DMS79 (cell line): ENCODE measurements at places on chromosomes 3 and 15.
A peak's percentile ranks its signal among the peaks of the same experiment; 100 is the strongest.

DNA sequence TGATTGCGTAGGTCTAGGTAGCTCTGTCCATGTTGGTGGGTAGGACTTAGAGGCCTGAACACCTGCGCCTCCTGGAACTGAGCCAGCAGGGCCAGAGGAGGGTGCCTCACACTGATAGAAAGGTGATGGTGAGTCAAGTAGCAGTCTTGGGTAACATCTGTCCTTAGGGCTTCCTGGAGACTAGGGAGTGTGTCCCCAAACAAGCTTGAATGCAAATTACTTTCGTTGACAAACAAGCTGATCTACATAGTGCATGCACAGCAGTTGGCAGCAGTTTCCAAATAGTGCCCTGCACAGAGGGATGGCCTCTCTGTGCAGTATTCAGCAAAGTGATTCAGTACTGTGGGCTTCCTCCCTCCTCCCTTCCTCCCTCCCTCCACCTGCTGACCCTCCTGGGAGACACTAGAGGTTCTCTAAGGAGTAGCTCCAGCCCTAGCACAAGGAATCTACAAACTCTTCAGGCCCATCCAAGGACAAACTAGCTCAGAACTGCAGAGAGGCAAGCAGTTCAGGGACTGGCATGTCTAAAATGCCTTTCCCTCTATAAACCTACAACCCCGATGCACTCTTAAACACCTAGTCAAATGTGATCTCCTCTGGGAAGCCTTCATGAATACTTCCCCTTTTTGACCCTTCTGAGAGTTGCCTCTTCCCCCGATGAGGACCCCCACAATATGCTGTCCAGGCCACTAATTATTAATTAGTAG lies 61.0 kb downstream of the TLE3 start:
- peak; percentile 51 for DNase-seq

DNA sequence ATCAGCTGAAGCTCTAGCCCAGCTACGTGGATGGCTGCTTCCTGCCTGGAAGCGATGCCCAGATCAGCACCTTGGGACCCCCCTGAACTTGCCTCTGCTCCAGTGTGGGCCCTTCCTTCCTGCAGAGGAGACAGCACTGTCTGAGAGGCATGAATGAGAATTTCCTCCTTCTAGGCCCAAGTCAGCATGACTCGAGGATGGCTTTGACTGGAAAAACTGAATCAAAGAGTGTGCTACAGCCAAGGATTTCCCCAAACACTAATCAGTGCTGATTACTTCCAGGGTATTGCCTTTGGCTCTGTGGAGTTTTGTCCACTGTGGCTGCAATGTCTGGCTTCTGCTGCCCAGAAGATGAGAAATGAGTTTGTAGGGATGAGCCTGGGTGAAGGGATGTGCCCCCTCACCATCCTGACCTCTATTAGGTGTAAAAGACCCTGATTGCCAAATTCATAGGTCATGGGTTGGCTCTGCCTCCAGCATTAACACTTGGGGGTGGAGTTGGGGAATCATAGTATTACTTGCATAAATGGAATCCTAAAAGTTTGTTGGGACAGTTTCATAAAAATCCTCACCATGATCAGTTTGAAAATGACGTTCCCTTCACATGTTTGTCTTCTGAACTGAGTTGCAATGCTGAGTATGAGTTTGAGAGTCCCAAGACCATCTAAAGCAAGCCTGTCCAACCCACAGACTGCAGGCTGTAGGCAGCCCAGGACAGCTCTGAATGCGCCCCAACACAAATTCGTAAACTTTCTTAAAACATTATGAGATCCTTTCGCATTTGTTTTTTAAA lies 36.7 kb downstream of the FLNB start:
- DNase-seq, result no peak

GRCh38 chr3:44265815-44266214 lies 24.1 kb downstream of the TOPAZ1 start:
- DNase-seq, result no peak

GRCh38 chr3:148106062-148106461 lies 591.6 kb upstream of the AGTR1 start:
- no peak for DNase-seq

DNA sequence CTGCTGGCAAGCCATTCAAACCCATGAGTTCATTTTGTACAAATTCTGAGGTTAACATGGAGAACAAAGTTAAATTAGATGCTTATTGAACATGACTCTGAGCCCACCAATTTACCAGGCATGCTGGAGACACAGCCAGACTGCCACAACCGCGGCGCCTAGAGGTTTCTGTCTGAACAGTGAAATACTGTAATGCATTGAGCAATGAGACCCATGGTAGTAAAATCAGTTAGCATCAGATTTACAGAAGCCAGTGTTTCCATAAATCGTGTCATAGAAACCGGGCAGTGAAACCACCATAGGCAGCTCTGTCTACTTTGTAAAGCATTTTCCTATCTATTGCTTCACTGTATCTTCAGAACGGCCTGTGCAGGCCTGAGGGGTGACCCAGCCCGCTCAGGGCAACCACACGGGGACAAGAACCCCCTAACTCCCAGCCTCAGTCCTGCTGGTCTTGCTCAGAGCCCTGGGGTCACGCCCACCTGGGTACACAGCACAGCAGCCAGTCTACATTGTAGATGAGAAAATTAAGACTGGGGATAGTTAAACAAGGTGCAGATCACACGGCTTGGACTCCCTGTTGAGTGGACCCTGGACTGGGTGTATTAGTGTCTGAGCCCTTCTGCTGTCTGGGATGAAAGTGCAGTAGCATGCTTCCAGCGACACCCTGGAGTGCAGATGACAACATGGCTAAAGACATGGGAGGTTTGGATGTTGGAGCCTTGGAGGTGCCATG lies 44.2 kb downstream of the MGLL start:
- DNase-seq, result no peak

GRCh38 chr3:51642462-51642861 lies 28.6 kb upstream of the TEX264 start:
- DNase-seq, result no peak

DNA sequence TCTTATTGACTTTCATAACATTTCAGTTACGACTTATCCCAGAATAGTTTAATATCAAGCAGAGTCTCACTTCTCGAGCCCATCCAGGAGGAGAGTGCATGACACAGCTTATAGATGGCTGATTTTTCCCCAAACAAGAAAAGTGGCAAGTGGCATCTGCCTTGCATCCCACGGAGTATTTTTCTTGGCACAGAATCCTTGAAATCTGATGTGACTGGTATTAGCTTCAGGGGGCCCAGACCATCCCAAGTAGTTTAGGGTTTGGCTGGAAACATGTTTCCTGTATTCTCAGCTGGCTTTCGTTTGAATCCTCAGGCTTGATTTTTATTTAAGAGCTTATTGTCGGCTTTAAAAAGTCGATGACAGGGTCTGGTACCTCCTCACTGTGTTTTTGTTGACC lies 20.7 kb upstream of the FBXL22 start:
- no peak for DNase-seq

DNA sequence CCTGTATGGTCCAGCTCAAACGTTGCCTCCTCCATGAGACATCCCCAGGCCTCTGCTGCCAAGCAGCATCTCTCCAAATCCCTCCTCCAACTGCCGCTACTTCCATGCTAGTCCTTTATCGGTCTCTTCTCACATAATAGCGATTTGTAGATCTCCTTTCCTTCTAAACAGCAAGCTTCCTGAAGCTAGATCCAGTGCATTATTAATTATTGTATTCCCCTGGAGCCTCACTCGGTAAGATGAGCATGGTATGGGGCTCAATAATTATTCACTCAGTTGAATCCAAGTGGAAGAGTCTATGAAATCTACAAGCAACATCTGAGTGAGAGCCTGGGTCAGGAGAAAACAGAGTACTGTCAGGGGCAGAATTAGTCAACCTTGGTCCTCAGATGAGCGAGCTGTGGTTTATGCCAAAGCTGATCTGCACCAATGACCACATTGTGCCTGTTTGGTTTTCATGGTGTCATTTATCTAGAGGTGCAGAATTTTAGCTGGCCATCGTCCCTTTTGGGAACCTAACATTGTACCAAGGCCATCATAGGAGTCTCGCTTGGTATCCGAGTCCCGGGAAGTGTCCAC lies 93.8 kb upstream of the UBE2E1 start:
- no peak for DNase-seq

DNA sequence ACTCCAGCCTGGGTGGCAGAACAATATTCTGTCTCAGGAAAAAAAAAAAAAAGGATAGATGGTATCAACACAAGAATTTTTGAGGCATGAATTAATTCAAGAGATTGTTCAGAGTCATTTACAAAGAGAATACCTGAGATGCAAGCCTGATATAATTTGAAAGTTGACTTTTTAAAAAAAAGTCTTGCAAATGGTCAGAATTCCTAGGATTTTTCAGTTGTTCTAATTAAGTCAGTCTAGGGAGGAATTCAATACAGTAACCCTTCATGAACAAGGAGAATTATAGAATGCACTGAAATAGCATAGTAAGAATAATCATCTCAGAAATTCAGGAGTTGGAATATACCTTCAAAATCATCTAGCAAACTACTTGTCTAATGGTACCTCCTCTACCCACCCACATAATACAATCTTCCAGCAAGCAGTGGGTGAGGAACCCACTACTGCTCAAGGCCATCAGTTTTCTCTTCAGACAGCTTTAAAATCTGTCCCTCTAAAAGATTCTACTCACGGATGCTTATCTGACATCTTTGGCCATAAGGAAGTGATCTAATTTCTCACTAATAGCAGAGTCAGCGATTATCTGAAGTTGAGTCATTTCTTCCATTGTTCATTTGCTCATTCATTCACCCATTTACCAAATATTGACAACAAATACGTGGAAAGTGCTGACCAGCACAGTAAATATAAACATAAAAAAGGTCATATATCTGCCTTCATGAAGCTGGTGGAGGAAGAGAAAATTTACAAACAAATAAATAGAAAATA lies 159.6 kb downstream of the GREM1 start:
- no peak for DNase-seq

- DNase-seq, result no peak
Measured at GRCh38 chr3:106573605-106574004, 704.8 kb upstream of the CBLB start.

GRCh38 chr3:120160050-120160449 lies 65.8 kb upstream of the GSK3B start:
- no peak for DNase-seq
